ENCODE measurements at places on chromosomes 16 and 17.

DNA sequence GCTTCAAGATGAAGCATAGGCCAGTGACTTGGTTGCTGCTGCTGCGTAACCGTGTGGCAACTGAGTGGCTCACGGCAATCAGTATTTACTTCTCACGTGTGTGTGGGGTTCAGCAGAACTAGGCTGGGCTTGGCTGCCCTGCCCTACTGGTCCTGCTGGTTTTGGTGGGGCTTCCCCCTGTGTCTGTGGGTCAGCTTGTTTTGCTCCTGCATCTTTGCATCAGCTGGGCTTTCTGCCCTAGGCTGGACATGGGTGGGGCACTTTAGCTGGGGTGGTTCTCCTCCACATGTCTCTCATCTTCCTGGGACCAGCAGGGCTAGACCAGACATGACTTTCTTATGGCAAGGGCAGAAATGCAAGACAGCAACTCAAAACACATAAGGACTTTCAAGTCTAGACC, 550.5 kb downstream of the MAF start:
- DNase-seq = no peak
- no peak overlapping the region for H3K4me3 ChIP-seq
- no peaks in the 10 kb centered on the region for H3K27me3 ChIP-seq
- no peaks in the 10 kb centered on the region for H3K4me1 ChIP-seq
- H3K27ac ChIP-seq = no peak overlapping the region

DNA sequence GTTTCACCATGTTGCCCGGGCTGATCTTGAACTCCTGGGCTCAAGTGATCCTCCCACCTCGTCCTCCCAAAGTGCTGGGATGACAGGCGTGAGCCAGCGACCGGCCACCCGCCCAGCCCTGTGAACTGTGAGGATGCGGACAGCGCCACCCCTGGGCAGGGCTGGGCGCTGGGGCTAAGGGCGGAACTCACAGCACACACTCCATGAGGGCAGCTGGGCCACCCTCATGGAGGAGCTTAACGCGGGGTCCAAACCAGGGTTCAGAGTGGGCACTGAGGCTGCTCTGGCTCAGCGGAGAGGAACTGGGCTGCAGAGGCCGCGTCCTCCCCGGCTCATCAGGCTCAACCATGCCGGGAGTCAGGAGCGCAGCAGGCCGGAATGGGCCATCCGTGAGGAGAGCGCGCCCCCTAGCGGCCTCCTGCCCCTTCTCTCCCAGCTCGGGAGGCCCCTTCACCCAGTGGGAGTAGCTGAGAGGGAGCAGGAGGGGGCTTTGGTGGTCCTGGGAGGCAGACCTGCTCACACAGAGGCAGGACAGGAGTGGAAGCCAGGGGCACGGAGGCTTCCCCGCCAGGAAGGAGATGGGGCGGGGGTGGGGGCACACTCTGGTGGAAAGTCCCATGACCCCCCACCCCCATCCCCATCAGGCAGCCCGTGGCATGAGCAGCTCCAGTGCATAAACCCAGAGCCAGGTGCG, 13.8 kb downstream of the CORO7 start:
- DNase-seq = peak; percentile 68
- H3K27me3 ChIP-seq = no peaks in the 10 kb centered on the region
- no peaks in the 10 kb centered on the region for H3K36me3 ChIP-seq
- no peak overlapping the region for H3K27ac ChIP-seq
- H3K4me1 ChIP-seq = no peaks in the 10 kb centered on the region

DNA sequence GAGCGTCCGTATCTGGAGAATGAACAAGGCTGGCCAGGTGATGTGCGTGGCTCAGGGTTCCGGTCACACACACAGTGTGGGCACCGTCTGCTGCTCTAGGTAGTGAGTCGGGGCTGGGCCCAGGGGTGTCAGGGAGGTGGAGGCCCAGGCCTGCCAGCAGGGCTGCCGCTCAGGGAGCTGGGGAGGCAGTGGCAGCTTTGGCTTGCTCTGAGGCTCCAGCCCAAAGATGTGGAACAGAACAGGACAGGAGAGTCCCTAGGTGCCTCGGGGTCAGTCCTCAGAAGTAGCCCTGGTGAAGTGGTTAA, 4.3 kb downstream of the TBL3 start:
- H3K36me3 ChIP-seq = no peaks in the 10 kb centered on the region
- H3K4me3 ChIP-seq = no peak overlapping the region
- H3K4me1 ChIP-seq = no peaks in the 10 kb centered on the region
- no peak for DNase-seq
- no peaks in the 10 kb centered on the region for H3K27me3 ChIP-seq

- no peaks in the 10 kb centered on the region for H3K4me1 ChIP-seq
- H3K36me3 ChIP-seq = no peaks in the 10 kb centered on the region
- no peak overlapping the region for H3K4me3 ChIP-seq
- H3K27me3 ChIP-seq = no peaks in the 10 kb centered on the region
- H3K27ac ChIP-seq = no peak overlapping the region
- DNase-seq = no peak
Measured at GRCh38 chr17:63362115-63362514, 84.0 kb downstream of the CYB561 start.

DNA sequence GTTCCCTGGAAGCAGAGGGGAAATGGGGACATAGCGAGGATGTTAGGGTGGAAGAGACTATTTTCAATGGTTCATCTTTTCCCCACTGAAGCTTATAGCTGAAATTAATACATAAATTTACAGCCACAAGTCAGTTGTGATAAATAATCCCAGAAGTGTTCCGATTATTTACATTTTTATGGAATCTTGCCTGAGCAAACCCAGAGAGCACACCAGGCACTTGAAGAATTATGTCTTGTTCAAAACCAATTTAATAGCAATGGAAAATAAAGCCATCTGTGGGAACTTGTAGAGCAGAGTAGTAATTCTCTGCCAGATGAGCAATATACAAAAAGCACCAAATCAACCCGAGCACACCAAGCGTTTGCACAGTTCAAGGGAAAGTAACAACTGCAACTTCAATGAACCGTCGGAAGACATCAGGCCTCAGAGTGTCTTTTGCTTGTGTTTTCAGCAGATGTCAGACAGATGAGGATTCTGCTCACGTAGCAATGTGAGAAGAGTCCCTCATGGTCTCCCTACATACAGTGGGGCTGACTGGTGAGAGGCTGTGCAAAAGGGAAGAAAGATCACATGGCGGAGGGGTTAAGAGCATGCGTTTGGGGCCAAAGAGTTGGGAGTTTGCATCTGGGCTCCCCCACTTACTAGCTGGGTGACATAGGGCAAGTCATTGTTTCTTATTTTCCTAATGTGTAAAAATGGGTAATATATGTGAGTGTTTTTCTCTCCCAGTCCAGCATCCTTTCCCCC, 148.7 kb upstream of the HS3ST2 start:
- no peak overlapping the region for H3K4me3 ChIP-seq
- no peaks in the 10 kb centered on the region for H3K36me3 ChIP-seq
- 0 out of 2 replicates have a peak, but pooled peaks cover 1% of the 10 kb centered on the region for H3K27me3 ChIP-seq
- DNase-seq = no peak
- no peaks in the 10 kb centered on the region for H3K4me1 ChIP-seq

DNA sequence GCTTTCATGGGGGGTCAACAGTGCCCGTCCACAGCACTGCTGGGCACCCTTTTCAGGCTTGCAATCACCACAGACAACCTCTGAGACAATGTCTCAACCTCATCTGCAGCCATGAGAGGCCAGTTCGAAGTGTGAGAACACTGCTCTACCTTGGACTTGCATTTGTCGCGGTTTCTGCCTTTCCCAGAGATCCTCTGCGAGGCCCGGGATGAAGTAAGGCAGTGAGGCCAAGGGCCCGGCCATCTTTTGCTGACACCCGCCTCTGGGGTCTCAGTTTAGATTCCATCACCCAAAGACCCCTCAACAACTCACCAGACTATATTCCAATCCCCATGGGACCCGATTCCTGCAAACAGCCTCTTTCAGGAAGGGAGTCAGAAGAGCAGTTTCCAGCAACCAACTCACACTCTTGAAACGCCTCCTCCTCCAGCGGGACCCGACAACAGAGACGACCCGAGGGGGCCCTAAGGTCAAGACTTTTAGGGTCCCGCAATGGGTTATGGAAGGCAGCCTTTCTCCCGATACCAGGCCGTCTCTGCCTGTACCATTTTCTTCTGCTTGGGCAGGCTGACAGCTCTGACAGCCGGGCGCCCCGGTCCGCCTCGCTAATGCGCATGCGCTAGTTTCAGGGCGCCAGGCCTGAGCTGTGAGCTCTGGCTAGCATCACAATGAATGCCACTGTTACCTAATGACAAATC, 576.0 kb downstream of the KCNJ18 start:
- DNase-seq = no peak
- H3K27me3 ChIP-seq = no peaks in the 10 kb centered on the region
- H3K4me3 ChIP-seq = no peak overlapping the region
- H3K36me3 ChIP-seq = no peaks in the 10 kb centered on the region

GRCh38 chr16:2341456-2342447, 1.2 kb upstream of the ABCA3 start:
- no peaks in the 10 kb centered on the region for H3K27me3 ChIP-seq
- no peak overlapping the region for H3K27ac ChIP-seq
- no peak for DNase-seq
- H3K36me3 ChIP-seq = no peaks in the 10 kb centered on the region

DNA sequence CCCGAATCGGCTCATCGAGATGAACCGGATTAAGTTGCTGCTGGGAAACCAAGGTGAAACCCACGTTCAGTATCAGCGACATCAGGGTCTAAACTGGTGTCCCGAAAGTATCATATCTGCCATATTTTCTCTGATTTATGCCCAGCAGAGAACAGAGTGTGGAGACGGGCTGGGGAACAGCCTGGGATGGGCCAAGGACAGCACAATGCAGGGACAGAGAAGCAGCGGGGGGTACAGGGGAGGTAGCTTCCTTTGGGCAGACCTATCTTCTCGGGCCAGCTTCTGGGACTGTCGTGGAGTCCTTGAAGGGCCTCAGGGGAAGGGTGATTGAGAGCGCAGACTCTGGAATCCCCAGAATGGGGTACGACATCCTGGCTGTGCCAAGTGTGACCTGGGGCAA, 17.5 kb upstream of the MLKL start:
- DNase-seq = no peak
- no peak overlapping the region for H3K27ac ChIP-seq
- no peaks in the 10 kb centered on the region for H3K27me3 ChIP-seq
- H3K4me1 ChIP-seq = no peaks in the 10 kb centered on the region
- no peak overlapping the region for H3K4me3 ChIP-seq

All from Caco-2 (cell line).